ENCODE measurements at places on chromosomes 16 and 17.

- peak; percentile 88 for DNase-seq
Observed at GRCh38 chr16:76653390-76654026, 376.3 kb downstream of the CNTNAP4 start.

GRCh38 chr16:21611556-21612384 is 12.4 kb downstream of the METTL9 start:
- no peak for DNase-seq

- DNase-seq = peak; percentile 68
Observed at GRCh38 chr16:89687092-89687940, 827 bp downstream of the CDK10 start.

DNA sequence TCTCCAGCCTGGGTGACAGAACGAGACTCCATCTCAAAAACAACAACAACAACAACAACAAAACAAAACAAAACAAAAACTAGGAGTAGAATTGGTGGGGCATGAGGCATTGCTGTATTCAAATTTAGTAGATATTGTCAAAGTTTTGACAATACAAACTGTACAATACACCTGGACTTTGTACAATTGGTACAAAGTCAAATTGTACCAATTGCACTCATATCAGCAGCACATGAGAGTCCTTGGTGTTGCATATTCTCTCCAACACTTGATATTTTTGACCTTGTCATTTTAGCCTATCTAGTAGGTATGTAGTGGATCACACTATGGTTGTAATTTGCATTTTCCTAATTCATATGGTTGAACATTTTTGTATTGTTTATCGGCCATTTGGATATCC is 14.3 kb upstream of the ATF7IP2 start:
- no peak for DNase-seq

DNA sequence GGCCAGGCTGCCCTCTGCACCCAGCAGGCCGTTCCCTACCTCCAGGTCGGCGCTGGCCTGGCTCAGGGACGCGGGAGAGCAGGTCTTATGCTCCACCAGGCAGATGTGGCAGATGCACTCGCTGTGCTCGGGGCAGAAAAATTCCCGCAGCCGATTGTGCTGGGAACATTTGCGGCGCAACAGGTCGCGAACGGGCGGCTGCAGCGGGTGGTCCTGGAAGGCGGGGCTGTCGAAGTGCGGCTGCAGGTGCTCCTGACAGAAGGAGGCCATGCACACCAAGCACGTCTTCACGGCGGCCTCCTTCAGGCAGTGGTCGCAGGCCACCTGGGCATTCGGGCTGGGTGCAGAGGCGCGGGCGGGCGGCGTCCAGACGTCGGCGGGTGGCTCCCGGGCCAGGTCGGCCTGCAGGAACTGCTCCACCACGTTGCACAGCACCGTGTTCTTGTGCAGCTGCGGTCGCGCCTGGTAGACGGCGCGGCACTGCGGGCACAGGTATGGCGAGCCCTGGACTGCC is 439 bp downstream of the TRIM25 start:
- peak; percentile 85 for DNase-seq

GRCh38 chr16:53773150-53773846 is 69.3 kb downstream of the FTO start:
- DNase-seq = peak; percentile 82

DNA sequence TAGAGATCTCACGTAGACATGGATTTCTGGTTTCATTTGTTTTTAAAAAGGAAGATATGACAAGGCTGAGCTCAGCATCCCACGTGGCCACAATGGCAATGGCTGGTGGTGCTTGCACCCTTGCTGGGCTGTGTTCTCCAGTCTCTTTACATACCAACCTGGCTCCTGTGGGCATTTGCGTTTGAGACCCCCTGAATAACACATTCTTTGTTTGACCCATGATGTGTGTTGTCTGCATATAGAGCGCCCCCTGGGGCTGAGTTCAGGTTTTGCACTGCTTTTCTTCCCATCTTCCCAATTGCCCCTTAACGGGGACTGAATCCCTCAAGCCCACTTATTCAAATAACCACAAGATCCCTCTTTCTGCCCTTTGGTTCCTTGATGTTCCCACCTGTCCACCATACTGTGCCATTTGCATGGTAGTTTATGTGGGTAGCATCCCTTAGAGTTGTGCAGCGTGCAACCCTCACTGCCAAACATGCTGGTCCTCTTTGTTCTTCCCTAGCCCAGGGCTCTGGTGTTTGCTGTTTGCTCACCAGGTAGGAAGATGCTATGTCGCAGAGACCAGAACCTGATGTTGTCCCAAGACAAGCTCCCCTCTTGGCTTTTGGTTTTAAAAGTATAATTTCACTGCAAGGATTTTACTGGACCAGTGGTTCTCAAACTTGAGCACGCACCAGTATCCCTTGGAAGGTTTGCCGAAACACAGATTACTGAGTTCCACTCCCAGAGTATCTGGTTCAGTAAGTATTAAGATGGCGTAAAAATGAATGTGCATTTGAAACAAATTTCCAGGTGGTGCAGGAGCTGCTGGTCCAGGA is 38.5 kb upstream of the NKD1 start:
- DNase-seq = peak; percentile 15

- no peak for DNase-seq
Observed at GRCh38 chr16:79411357-79411756, 189.2 kb downstream of the MAF start.

DNA sequence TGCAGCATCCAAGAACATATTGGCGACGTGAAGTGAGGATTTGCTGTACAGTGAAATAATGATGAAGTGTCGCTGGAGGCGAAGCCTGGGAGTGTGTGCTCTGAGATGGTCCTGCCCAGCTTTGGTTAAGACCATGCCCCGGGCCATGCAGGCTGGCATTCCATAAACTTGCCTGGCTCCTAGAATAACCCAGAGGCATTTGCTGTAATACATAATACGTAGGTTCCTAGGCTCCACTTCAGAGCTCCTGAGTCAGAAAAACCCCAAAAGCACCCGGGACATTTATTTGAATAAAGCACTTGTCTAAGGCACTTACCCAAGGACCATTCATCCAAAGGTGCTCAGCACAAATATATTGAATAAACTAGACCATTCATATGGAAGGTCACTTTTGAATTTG is 279.3 kb downstream of the ABCC12 start:
- DNase-seq = no peak
